ENCODE measurements at places on chromosomes 5 and 9.

DNA sequence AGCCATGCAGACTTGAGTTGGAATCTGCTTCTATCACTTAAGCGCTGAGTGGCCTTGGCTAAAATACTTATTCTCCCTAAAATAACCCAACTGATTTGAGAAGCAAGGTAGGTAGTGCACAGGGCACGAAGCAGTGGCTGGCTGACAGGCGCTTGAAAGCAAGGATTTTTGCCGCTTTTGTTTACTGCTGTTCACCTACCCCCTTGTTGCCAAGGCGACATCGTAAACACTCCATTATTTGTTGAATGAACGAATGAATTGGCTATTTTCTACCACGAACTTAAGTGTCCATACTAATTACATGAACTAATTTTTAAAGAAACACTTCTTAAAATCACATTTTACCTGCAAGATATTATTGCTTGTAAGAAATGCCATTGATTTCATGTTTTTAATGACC is 98.0 kb downstream of the ANKH start:
- no peak for DNase-seq

DNA sequence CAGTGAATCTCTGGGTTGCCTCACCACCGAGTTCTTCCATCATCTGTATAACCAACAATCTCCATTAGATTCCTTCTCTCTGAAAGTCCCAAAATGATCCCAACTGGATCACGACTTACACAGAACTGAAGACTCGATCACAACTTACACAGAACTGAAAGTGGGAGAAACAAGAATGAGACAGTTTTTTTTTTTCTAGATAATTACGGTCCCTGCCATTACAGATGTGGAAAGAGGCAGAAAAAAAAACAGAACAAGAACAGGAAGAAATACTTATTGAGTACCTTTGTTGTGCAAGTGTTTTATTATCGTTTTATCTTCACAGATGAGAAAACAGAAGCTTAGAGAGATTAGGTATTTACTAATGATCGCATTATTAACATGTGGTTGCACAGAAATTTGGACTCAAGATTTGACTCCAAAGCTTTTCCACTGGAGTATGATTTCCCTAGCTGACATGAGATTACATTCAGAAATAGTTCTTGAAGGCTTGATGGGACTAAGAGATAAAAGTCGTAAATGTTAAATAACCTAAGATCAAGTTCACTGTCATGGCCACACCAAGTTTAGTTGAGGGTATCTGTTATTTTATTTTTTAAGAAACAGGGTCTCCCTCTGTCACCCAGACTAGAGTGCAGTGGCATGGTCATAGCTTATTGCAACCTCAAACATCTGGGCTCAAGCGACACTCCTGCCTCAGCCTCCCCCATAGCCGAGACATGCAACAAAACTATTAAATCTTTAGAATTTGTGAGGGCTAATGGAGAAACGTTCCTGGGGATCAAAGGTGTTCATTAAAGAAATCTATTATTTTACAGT is 8.9 kb downstream of the PLK2 start:
- no peak for DNase-seq

- no peak for DNase-seq
These were observed 138.1 kb upstream of the WWC1 start for GRCh38 chr5:168153263-168153875.

GRCh38 chr9:128781187-128782070 is 5.6 kb upstream of the TBC1D13 start:
- DNase-seq = no peak

- DNase-seq = no peak
These were observed 407.1 kb upstream of the EDIL3 start for GRCh38 chr5:84791730-84792129.

Measured in stimulated activated naive CD4-positive, alpha-beta T cell (primary cell).